ENCODE measurements at places on chromosomes 6 and 20.

DNA sequence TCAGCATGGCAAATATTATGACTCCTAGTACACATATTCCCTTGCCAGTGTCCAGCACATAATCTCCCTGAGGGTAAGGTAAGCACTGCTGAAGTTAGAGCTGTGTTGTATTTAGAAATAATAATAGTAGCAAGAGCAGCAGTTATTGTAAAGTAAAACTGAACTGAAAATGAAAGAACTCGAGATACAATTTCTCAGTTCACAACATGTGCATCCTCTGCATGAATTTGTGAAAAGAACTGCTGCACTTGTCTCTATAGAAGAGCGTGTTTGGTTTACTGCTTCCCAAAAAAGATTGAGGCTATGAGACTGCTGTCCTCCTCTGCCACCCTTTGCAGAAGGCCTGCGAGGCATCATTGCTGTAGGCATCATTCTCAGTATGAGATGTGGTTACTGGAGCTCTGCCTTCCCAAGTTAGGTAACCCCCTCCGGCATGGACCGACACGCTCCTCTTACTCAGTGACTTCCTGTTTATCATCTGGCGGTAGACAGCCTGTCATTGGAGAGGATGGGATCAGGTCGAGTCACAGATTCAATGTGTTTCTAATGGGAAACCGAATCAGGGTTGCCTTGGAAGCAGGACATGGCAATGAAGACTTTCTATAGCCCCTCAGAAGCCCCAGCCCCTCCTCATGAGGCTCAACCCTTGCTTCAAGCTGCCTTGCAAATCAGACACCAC is 48.1 kb downstream of the SLC24A3 start:
- peak; percentile 10 for DNase-seq

GRCh38 chr6:25173951-25174474 is 105.2 kb upstream of the CARMIL1 start:
- DNase-seq: peak; percentile 89

GRCh38 chr6:161027385-161027784 is 35.8 kb downstream of the MAP3K4 start:
- DNase-seq: no peak

- no peak for DNase-seq
Measured at GRCh38 chr6:20747991-20748390, 213.7 kb downstream of the CDKAL1 start.

GRCh38 chr6:131062241-131063027 is 611 bp downstream of the EPB41L2 start:
- DNase-seq: peak; percentile 19

DNA sequence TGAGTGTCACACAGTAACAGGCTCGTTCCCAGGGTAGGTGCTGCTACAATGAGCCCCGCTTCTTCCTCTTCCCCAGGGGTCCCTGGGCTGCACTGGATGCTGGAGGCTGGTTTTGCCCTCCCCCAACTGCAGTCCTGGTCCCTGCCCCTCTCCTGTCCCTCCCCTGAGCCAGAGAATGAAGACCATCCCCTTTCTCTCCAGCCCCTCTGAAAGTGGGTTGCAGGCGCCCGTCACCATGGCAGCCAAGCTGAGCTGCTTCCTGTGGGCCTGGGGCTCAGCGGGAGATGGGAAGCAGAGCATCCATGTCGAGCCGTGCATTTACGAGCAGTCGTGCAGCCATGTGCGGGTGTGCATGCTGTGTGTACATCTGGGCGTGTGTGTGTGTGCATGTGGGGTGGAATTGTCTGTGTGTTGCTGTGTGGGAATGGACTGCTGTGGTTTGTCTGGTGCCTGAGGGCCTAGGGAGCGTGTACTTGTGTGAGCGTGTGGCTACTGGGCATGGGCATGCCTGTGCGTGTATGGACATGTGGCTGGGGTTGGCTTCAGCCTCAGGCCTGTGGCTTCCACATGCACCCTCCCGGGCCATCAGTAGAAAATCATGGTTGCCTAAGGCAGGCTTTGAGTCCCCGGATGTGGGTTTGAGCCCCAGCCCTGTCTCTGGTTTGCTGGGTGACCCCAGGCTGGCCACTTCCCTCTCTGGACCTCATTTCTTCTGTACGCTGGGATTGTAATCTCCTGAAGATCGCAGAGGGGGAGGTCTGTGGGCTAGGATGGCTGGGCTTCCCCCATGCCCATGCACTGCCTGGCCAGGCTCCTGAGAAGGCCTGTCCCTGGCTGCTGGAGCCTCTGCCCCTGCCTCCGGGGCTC is 48.8 kb downstream of the SRC start:
- peak; percentile 87 for DNase-seq

DNA sequence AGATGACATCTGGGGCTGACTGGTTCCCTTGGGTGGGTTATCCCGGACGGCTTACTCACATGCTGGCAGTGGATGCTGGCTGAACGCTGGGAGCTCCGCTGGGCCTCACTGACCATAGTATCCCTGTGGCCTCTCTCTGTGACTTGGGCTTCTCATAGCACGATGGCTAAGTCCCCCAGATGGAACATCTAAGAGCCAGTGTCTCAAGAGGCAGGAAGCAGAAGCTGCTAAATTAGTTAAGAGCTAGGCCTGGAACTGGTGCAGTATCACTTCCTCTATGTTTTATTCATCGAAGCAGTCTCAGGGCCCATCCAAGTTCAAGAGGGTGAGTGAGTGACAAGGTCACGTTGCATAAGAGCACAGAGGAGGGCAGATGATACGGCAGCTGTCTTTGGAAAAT is 116.5 kb upstream of the LAMP5 start:
- DNase-seq: no peak

DNA sequence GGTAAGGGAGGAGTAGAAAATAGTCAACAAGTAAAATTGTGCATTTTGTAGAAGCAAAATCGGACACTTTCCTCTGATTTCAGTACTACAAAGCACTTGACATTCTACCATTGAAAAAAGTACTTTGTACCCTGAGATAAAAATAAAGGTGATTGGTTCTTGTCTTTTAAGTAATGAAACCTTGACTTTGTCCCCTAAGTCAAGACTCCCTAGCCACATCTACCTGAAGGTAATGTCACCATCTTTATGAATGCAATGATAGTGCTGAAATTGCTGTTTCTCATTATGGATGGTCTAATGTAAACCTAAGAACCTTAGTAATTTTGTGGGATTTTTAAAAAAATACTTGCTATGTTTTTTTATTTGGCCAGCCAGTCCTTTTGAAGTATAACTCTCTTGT is 2.4 kb upstream of the MAN1A1 start:
- DNase-seq: no peak

DNA sequence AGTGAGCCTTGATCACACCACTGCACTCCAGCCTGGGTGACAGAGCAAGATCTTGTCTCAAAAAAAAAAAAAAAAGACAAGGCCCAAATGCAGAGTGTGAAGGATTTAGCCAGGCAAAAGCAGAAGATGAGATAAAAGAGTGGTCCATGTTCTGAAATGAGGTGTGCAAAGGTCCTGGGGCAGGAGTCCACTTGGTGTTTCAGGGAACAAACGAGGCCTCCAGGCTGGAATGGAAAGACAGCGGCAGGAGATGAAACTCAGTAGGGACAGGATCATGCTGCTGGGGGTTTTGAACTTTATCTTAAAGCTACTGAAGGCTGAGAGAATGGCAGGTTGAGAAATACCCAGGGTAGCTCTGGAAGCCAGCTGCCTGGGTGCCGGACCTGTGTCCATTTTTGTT is 178.2 kb downstream of the ZMYND8 start:
- no peak for DNase-seq

GRCh38 chr6:133393891-133394290 is 152.7 kb downstream of the EYA4 start:
- no peak for DNase-seq

GRCh38 chr20:48292806-48293205 is 507.5 kb upstream of the SULF2 start:
- DNase-seq: peak; percentile 72

- DNase-seq: peak; percentile 56
Measured at GRCh38 chr6:135498185-135498841, 773 bp upstream of the AHI1 start.

DNA sequence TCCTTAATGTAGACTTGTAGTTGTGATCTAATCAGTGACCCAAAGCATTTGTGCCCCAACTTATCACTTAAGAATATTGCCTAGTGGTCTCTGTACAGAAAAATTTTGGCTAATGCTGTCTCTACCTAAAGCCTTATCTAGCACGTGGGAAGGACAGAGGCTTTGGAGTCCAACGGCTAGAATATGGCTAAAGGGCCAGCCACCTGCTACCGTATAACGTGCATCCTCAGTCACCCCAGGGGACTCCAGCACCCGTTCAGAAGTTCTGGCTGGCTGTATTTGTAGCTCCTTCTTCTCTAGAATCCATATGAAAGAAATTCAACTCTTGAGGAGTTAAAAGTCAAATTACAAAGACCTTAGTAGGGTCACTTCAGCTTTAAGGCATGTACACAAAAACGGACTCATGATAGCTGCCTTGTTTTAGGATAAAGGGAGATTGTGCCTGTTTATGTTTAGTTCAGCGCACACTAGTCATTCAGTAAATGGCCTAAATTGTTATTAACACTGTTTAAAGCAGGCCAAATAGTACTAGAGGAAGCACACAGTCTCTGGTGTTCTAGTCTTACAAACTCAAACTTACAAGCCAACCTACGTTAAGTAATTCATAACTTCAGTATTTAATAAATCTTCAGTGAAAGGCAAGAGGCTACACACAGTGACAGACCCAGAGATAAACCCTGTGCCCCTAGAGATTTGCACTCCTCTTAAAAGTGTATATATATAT is 407.5 kb upstream of the PLCB4 start:
- DNase-seq: no peak

Measured in RWPE1 (cell line).